ENCODE measurements at places on chromosomes 1 and 21.
A peak's percentile ranks its signal among the peaks of the same experiment; 100 is the strongest.

GRCh38 chr1:31736675-31737074, 27.5 kb downstream of the ADGRB2 start:
- peak; percentile 41 for DNase-seq

- DNase-seq, result peak; percentile 67
Measured at GRCh38 chr1:11893907-11894251, 32.3 kb downstream of the KIAA2013 start.

DNA sequence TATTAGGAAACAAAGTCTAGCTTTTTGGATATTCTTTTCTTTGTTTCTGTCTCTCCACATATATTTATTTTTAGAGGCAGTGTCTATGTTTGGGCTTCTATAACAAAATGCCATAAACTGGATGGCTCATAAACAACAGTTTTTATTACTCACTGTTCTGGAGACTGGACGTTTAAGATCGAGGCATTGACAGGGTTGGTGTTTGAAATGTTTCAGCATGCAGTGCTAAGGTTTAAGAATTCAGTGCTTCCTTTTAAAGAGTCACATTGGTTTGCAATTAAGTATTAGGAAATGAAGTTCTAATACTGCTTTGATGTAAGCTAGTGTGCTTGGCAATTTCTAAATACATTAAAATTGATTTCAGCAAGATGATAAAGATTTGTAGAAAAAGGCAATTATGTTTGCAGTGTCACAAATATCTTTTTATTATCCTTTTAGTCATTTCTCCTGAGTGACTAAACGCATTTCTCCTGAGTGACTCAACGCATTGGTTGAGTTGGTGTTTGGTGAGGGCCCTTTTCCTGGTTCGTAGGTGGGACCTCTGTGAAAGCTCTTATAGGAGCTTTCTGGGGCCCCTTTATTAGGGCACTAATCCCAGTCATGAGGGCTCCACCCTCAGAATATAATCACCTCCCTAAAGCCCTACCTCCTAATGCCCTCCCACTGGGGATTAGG, 317.0 kb downstream of the USP25 start:
- DNase-seq, result no peak

- DNase-seq, result no peak
Measured at GRCh38 chr1:110541906-110542395, 23.0 kb upstream of the KCNA10 start.

Data from testis (tissue), 5 donors.